ENCODE measurements at places on chromosomes 11 and 22.
A peak's percentile ranks its signal among the peaks of the same experiment; 100 is the strongest.

DNA sequence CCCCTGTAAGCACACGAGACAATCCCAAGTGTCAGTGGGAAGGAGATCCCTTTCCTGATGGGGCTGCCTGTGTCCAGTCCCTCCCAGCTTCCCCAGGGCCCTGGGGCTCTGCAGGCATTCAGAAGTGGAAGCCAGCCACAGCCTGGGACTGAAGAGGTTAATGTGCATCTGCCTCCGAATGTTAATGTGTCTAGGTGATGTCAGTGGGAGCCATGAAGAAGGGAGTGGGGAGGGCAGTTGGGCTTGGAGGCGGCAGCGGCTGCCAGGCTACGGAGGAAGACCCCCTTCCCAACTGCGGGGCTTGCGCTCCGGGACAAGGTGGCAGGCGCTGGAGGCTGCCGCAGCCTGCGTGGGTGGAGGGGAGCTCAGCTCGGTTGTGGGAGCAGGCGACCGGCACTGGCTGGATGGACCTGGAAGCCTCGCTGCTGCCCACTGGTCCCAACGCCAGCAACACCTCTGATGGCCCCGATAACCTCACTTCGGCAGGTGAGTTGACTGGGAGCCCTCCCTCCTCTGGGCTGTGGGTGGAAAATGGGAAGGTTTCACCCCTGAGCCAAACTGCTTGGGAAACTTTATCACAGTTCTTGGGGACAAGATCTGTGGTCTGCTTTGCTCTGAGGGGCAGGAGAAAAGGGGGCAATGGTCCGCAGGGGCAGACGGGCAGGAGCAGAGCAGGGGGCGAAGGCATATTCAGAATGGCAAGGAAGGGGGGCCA lies at the start of gene MCHR1:
MCHR1 (plus strand) TSS at position 236 of the 715 bp plus-strand sequence; CDS start at position 405, 169 bp downstream.
- DNase-seq = no peak

DNA sequence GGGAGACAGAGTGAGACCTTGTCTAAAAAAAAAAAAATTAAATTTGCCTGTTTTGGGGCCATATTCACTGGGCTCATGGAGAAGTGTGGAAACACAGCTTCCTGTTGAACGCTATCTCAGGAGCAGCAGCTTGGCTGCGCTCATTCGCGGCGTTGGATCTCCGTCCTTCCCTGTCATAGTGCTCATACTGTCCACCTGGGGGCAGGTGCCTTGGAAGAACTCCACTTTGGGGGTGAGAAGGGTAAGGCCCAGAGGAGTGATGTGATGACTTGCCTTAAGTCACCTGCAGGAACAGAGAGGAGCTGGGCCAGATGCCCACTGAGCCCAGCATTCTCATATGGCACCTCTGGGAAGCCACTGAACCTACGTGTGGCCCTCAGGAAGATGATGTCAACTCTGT lies 82.8 kb downstream of the CABIN1 start:
- DNase-seq = no peak

- DNase-seq = no peak
These were observed 34.1 kb upstream of the TMPRSS4 start for GRCh38 chr11:118042796-118043195.

GRCh38 chr11:33533386-33534052 lies 167.1 kb downstream of the C11orf91 start:
- DNase-seq = peak; percentile 48

GRCh38 chr11:72305891-72306585 lies 62.1 kb upstream of the PHOX2A start:
- DNase-seq = no peak
